Right cardiac atrium (tissue), 5 donors: ENCODE measurements at places on chromosomes 13 and 19. TPM values are rescaled to one million over a fixed set of nuclear protein-coding genes. Genes with fewer than 3 reads are reported as not detected.
A peak's percentile ranks its signal among the peaks of the same experiment; 100 is the strongest.

GRCh38 chr13:84208246-84208910 is 326.1 kb upstream of the SLITRK1 start:
- no peak for DNase-seq

GRCh38 chr13:42525035-42525504 is 48.9 kb upstream of the TNFSF11 start:
- no peak for DNase-seq

The FPR1 gene
- 3.6 TPM for total RNA-seq

DNA sequence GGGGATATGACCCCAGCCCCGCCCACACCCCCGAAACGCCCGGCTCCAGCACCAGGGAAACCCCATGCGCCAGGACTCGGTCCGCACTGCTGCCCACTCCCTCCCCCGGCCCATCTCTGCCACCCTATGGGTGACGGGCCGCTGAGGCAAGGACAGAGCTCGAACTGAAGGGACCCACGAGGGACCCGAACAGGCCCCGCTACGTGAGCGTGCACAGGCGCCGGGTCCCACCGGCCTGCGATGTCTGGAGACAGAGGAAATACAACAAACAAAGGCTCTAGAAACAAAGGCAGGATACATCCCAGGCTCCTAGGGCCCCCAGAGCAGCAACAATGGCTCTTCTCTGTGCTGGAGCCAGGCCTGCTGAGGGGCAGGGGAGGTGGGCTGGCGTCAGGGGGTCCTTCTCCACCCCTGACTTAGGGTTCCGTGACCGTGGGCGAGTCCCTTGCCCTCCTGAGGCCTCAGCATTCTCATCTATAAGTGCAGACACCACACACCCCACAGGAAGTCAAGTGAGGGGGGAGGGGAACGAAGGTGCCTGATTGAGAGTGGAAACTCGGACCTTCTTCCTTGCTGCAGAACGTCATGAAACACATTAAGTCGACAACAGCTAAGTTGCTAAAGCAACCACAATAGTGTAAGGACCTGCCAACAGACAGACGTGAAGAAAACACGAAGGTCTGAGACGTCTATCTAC is 3.1 kb downstream of the ABHD17A start:
- DNase-seq, result no peak

GRCh38 chr13:88937384-88937783 is 1266.2 kb downstream of the SLITRK5 start:
- DNase-seq, result no peak

GRCh38 chr19:55273978-55274707 is 5.8 kb downstream of the HSPBP1 start:
- no peak for DNase-seq

The AP2S1 gene
- 91.7 TPM for total RNA-seq

The CRB3 gene
- not detected for total RNA-seq

DNA sequence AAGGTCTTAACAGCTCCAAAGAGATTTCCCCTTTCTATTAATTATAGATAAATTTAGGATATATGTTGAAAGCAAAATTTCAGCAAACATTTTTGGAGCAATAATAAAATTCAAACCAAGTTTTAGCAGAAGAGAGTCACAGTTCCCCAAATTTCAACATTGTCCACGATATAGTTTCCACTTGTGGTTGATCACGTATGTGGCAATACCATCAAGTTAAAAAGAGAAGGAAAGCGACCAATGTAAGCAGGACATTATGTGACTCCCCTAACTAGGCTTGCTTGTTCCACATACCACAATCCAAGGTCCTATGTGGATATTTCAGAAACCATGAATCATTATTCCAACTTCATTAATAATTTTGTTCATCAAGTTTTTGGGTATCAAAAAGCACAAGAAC is 52.8 kb downstream of the ELF1 start:
- no peak for DNase-seq

DNA sequence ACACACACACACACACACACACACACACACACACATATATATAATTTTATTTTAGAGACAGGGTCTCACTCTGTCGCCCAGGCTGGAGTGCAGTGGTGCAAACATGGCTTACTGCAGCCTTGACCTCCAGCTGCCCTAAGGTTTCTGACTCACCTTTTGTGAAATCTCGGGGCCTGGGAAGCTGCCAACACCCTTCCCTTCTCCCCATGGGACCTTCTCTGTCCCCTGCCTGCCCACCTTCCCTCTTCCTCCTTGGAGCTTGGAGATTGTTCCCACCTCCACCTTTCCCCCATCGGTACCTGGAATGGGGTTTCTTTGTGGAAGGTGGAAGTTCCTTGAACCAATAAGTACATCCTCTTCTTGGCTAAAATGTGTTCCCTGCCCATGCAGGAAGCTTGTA is 6.3 kb downstream of the ARRDC5 start:
- DNase-seq, result no peak

The PSG3 gene
- total RNA-seq, result not detected

- no peak for DNase-seq
Measured at GRCh38 chr13:63901630-63902029, 2486.0 kb upstream of the PCDH20 start.

The PRR22 gene
- 0.86 TPM for total RNA-seq

DNA sequence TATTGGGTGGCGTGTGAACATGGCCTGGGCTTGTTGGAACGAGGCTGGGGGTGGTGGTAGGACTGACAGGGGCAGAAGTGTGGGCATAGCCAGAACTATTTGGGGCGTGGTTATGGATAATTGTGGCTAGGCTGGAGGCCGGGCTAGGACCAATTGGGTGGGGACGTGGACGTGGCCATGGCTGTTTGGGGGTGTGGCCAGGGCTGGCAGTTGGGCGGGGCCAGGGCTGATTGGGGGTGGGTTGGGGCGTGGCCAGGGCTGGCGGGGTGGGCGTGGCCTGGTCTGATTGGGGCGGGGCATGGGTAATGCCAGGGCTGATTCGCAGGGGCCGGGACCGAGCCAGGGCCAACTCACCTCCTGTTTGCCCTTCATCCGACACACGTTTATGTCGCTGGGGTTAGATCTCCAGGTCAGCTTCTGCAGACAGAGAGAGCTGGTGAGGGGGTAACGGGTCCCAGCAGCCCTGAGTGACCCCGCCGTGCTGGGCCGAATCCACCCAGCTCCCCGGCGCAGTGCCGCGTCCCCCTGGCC is 2.8 kb downstream of the SEMA6B start:
- peak; percentile 59 for DNase-seq

GRCh38 chr13:113159701-113160100 is 1.3 kb downstream of the PROZ start:
- no peak for DNase-seq

The MBD3L5 gene
- total RNA-seq, result not detected

GRCh38 chr13:47896546-47896945 is 104.5 kb downstream of the SUCLA2 start:
- DNase-seq, result no peak

GRCh38 chr19:795073-795611 is 2.1 kb upstream of the PTBP1 start:
- DNase-seq, result peak; percentile 71

GRCh38 chr19:49391581-49392399 is 3.7 kb downstream of the KASH5 start:
- DNase-seq, result peak; percentile 78

- peak; percentile 80 for DNase-seq
Measured at GRCh38 chr19:45428384-45429231, 4.9 kb upstream of the ERCC1 start.

GRCh38 chr13:44399074-44399473 is 25.4 kb downstream of the SERP2 start:
- DNase-seq, result no peak

DNA sequence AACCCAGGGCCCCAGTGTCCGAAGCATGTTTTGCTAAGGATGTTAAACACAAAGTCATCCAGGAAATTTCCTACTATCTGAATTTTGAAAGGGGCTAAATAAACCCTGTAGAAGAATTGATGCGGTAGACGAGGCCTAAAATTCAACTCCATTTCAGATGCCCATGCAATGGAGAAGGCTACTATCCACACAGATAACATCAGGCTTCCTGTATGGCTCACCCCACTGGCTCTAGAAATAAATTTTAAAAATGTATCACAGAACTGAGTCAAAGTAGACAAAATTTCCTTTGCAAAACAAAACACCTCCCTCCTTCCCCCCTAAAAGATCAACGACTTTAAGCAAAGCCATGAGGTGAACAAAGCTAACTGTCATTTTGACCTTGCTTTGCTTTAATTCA is 188.4 kb downstream of the ABCC4 start:
- no peak for DNase-seq

DNA sequence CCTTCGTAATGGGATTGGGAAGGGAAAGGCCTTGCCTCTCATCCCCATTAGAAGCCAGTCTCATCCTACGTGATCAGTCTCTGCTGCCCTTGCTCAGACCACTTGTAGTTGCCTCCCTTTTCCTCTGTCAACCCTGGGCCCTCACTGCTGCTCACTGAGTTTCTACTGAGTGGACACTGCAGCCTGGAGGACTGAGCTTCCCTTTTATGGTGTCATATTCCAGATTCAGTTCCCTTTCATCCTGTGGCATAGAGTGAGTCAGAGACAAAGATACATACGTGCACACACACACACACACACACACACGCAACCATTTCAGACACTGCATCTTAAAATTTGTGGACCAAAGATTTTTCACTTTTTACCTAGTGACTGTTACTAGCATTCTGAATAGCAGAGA is 56.6 kb downstream of the COG3 start:
- DNase-seq, result no peak

The NDUFA13 gene
- total RNA-seq, result 785 TPM

DNA sequence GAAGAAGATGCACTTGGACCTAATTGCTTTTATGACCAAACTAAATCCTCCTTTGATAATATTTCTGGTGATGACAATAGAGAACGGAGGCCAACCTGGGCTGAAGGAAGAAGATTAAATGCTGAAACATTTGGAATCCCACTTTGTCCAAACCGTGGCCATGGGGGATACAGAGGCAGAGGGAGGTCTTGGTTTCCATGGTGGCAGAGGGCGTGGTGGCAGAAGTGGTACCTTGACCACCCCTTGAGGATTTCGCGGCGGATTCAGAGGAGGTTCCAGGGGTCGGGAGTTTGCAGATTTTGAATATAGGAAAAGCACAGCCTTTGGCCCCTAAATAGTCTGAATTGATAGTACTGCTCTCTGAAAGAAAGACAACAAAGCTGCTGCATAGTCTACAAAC is 7.2 kb upstream of the LILRB3 start:
- no peak for DNase-seq

- DNase-seq, result no peak
Measured at GRCh38 chr19:11367528-11367927, 6.9 kb upstream of the SWSAP1 start.

The RDH8 gene
- not detected for total RNA-seq

DNA sequence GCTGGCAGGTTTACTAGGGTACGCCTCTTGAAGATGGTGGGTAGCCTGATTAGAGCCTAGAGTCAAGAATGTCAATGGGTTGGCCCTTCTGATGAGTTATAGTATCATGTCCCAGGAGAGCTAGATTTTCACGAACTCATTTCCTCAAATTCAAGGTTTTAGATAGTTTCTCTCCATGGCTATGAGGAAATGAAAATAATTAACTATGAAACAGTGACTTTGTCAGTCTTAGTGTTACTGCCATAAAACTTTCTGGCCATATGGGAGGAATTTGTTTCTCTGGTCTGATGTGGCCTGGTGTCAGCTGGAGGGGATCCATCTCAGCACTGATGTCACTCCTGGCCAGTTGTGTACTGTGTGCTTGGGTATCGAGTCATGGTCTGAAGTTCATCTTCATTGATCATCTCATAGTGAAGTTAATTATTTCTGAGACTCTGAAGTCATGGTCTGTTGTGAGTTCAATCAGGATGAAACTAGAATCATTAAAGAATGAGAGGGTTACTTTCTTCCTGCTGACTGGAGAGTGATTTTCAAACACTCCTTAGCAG is 49.4 kb upstream of the TNFSF11 start:
- DNase-seq, result peak; percentile 40

The UBA52 gene
- 734 TPM for total RNA-seq

DNA sequence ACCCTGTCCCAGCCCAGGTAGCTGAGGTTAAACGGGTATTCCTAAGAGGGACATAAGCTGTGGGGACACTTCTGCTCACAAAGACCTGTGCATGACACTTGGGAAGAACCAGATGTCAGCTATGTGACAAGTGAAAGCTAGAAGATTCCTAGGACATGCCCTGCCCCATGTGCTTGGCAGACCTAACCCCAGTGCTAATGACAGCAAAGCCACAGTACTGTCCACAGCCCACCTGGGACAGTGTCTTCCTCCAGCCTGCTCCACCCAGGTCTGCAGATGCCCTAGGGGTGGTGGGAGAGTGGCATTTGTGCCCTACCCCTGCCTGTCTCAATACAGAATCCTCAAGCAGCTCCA is 18.4 kb upstream of the EPHX3 start:
- DNase-seq, result no peak
